ENCODE measurements at places on chromosomes 13 and 19. TPM values are rescaled to one million over a fixed set of nuclear protein-coding genes. Genes with fewer than 3 reads are reported as not detected.

DNA sequence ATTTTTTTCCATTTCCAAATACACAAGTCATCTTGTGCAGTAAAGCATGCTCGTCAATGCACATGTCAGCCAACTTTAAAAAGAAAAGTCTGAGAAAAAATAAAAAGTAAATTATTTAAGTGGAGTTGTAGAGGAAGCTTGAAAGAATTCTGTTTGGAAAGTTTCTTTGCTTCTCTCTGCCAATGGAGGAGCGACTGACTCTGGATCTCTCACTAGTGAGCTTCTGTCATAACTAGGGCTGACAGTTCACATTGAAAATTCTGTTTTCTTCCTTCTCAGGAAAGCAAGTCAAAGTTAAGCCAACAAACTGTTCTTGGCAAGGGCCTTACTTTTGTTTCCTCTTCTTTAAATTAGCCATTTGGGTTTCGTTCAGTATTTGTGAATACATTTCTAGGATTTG lies 298.2 kb downstream of the POU4F1 start:
- DNase-seq = no peak

DNA sequence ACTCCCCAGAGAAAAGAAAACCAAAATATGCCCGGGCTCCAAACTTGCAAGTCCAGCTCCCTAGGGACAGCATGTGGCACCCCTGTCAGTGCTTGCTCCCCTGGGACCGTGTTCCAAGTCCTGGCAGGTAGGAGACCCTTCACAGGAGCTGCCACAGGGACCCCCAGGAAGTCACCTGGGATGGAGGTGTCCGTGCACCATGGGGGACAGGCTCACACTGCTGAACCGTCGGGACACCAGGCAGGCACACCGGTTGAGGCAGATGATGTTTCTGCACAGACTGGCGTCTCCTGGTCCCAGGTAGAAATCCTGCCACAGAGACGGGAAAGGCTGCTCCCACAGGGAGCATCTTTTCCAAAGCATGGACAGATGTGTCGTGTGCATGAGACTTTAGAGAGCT lies 11.7 kb upstream of the PROZ start:
- DNase-seq = no peak

GRCh38 chr13:101691341-101691860 lies 238.9 kb downstream of the ITGBL1 start:
- no peak for DNase-seq

DNA sequence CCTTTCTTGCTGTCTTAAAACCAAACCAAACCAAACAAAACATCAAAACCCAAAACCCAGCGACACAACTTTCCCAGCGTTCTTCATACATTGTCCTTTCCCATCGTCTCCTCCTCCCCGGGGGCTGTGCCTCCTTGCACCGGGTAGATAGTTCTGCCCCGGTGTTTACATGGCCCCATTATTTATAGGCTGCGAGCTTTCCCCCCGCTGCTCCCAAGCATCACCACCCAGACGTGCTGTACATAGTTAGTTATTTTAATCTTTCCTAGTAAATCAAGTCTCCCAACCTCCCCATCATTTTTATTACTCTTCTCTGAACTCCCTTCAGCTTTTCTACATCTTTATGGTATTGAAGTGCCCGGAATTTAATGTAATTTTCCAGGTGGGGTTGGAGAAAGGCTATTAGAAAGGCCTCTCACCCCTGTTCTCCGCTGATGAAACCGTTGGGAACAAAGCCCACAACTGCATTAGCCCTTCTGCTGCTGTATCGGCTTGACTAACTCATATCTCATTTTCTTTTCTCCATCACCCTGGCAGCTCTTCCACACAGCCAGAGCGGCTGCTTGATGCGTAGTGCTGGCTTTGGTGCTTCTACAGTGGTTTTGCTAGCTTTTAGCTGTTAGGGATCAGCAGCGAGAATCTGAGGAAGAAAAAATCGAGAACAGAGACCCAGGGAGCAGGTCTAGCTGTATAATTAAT lies 53.1 kb downstream of the FGF9 start:
- no peak for DNase-seq

GRCh38 chr13:78972561-78972960 lies 313.6 kb upstream of the OBI1 start:
- no peak for DNase-seq

DNA sequence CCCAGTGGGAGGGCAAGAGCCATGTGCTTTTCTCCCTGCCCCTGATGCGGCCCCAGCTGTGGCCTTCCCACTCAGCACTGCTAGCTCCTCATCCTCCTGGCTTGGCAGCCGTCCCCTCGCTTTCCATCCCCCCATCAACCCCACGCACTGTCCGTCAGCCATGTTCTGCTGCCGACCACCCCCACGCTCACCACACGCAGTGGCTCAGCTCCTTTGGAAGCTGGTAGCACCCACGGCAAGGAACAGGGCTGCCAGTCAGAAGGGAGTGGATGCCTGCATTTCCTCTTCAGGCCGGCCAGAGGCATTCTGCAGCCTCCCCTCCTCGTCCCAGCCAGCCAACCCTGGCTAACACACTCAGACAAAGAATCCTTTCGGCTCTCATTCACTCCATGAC lies 6.3 kb downstream of the CALM3 start:
- no peak for DNase-seq

DNA sequence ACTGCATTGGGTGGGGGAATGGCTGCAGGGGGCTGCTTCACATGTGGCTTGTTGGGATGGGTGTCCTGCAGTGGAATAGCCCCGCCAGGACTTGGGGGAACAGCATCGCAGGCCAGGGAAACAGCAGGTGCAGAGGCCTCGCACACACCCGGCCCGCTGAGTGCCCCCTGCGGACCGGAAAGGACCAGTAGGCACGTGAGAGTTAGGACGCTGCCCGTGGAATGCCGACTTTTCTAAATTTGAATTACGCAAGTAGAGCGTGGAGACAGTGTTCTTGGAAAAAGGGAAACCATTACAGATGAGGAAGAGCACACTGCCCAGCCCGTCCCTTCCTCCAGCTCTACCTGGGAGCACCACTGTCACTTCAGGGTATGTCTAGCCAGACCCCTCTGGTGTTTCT lies 11.5 kb downstream of the DNM2 start:
- DNase-seq = no peak

GRCh38 chr19:47124937-47125668 lies 5.5 kb upstream of the SAE1 start:
- DNase-seq = peak; percentile 77

GRCh38 chr19:52648336-52649016 lies 10.3 kb upstream of the ZNF83 start:
- DNase-seq = no peak

GRCh38 chr19:38340927-38341326 lies 5.3 kb downstream of the CATSPERG start:
- no peak for DNase-seq

GRCh38 chr13:71251292-71251951 lies 615.6 kb downstream of the DACH1 start:
- DNase-seq = no peak

DNA sequence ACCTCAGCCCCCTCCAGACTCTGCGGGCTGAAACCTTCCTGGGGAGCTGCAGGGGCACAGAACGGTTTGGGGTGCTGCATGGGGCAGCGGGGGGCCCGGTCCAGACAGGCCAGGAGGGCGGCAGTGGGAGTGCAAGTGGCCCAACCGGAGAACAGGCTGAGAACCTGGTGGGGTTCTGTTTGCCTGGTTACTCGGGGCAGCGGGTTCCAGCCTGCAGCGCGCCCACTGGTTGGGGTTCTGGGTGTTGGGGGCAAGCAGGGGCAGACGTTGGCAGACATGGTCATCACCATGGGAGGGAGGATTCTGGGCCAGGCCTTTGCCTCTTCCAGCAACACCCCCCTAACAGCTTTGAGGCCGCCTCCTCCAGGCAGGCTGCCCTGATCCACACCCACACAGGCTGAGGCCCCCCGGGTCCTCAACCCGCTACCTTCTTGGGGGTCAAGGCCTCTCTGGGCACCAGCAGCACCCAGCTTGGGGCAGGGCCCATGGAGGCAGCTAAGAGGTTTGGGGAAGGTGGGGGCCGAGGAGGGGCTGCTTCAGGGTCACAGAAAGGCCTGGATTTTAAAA lies at the start of gene PRR22:
Gene PRR22 (minus strand): TSS at position 166 of the 567 bp plus-strand sequence. CDS start 86 bp downstream, at position 80.
- no peak for DNase-seq

DNA sequence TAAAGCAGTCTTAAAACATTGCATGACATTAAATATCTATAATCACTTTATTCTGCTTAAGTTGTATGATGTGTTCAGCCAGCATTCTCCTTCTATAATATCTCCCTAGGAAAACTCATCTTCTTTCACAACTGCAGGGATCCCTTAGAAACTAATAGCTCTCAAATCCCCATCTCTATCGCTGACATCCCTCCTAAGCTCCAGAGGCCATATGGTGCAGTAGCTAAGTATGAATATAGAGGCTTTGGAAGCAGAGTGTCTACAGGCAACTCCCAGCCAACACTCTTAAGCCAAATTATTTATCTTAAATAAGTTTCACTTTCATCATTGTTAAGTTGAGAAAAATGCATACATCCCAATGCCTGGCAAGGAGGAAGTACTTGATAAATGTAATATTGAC lies 349.5 kb upstream of the MIR17HG start:
- DNase-seq = no peak

Gene GARIN5A
- 5.5 TPM for polyA plus RNA-seq

Gene C19orf73
- 0.20 TPM for polyA plus RNA-seq

Gene CEACAM4
- polyA plus RNA-seq = not detected

Gene ZNF543
- 10.0 TPM for polyA plus RNA-seq

Gene CPB2
- polyA plus RNA-seq = 0.27 TPM

Gene KLK8
- 3.9 TPM for polyA plus RNA-seq

Gene LILRA1
- polyA plus RNA-seq = 0.32 TPM

Gene ACER1
- not detected for polyA plus RNA-seq

Gene PRODH2
- polyA plus RNA-seq = 39.3 TPM

Gene MICU2
- 113 TPM for polyA plus RNA-seq

Gene SLC10A2
- polyA plus RNA-seq = 0.73 TPM

Gene ZNF546
- polyA plus RNA-seq = 12.0 TPM
